Posterior vena cava (tissue), 2 donors: ENCODE measurements at places on chromosomes 1 and 21. TPM values are rescaled to one million over a fixed set of nuclear protein-coding genes. Genes with fewer than 3 reads are reported as not detected.

Gene FCRL5
- total RNA-seq, result 0.19 TPM

- DNase-seq, result no peak
Observed at GRCh38 chr1:221381910-221382623, 359.8 kb downstream of the DUSP10 start.

Gene TMEM125
- 0.29 TPM for total RNA-seq

Gene GBP2
- total RNA-seq, result 58.3 TPM

Gene KLHL20
- total RNA-seq, result 27.2 TPM

- DNase-seq, result no peak
Observed at GRCh38 chr1:212482637-212483441, 50.1 kb downstream of the NENF start.

- no peak for DNase-seq
Observed at GRCh38 chr1:4393191-4393590, 261.2 kb upstream of the AJAP1 start.

- DNase-seq, result no peak
Observed at GRCh38 chr21:45354970-45355369, 50.0 kb upstream of the COL18A1 start.

Gene CCDC27
- not detected for total RNA-seq

GRCh38 chr1:208595236-208595635 is 351.1 kb upstream of the PLXNA2 start:
- DNase-seq, result no peak

Gene TSPAN1
- 1.6 TPM for total RNA-seq

Gene G0S2
- total RNA-seq, result 12.5 TPM

Gene DPYD
- total RNA-seq, result 40.3 TPM

GRCh38 chr1:220552672-220553260 is 24.8 kb downstream of the MARK1 start:
- DNase-seq, result no peak

DNA sequence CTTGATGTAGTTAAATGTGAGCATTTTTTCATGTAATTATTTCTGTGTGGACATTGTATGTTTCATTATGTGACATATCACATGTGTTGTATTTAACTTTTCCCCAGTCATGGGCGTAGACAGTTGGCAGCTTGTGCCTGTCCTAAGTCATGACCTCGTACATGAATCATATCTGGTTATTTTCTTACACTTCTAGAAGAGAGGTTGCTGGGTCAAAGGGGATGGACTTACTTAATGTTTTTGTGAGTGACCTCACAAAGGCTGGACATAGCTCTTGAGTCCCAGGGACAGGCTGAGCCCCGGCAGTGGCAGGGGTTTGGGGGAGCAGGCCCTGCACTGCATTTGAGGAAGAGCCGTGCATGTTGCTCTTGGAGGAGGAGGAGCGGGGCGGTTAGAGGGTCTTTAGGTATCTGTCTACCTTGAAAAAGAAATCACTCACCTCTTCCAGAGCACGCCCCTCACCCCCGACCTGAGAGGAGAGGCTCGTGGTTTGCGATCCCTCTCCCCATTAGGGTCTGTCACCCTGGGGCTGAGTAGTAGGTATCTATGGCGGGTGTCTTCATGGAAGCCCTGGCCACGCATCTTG is 16.4 kb downstream of the IFNGR2 start:
- no peak for DNase-seq

DNA sequence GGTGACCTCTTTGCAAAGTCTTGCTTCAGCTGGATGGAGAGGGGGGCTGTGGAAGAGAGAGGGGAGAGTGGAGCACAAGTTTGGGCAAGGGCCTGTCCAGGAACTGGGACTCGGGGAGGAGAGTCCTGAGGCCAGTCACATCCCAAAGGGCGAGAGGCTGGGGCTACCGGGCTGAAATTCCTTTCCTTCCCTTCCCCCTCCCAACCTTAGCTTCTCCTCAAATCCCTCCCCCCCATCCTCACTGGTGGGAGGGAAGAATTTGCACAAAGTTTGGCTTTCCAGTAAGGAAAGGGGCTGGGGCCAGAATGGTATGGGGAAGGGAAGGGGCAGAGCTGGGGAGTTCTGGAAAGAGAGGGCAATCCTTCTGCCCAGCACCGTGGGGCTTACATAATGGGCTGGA is 854 bp downstream of the CNTN2 start:
- no peak for DNase-seq

DNA sequence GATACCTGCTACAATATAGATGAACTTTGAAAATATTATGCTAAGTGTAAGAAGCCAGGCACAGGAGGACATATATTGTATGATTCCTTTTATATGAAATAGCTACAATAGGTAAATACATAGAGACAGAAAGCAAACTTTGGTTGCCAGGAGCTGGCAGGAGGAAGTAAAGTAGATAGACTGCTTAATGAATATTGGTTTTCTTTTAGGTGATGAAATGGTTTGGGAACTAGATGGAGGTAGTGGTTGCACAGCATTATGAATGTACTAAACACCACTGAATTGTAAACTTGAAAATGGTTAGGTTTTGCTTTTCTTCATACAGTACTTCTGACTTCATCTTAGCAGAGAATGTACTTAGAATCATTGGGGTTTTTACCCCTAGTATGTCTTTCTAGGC is 21.5 kb downstream of the ABCB10 start:
- no peak for DNase-seq

Gene PLA2G2A
- 310 TPM for total RNA-seq

GRCh38 chr1:232788235-232788872 is 16.9 kb upstream of the MAP10 start:
- no peak for DNase-seq

Gene TMIGD3
- total RNA-seq, result 7.1 TPM

DNA sequence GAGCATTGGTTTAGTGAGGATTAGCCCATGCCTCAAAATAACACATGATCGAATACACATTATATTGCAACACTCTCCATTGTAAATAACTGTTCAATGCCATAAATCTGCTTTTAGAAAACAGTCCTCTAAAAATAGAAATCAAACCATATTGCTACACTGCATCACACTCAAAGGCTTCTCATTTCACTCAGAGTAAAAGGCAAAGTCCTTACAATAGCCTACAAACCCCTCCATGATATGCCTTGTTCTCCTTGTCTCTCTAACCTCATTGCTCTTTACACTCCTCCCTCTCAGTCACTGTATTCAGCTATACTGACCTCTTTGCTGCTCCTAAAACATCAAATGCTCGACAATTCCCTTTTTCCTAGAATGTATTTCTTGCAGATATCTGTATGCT is 64.2 kb downstream of the CYYR1 start:
- DNase-seq, result no peak

GRCh38 chr1:201584471-201585092 is 45.7 kb downstream of the NAV1 start:
- DNase-seq, result no peak

DNA sequence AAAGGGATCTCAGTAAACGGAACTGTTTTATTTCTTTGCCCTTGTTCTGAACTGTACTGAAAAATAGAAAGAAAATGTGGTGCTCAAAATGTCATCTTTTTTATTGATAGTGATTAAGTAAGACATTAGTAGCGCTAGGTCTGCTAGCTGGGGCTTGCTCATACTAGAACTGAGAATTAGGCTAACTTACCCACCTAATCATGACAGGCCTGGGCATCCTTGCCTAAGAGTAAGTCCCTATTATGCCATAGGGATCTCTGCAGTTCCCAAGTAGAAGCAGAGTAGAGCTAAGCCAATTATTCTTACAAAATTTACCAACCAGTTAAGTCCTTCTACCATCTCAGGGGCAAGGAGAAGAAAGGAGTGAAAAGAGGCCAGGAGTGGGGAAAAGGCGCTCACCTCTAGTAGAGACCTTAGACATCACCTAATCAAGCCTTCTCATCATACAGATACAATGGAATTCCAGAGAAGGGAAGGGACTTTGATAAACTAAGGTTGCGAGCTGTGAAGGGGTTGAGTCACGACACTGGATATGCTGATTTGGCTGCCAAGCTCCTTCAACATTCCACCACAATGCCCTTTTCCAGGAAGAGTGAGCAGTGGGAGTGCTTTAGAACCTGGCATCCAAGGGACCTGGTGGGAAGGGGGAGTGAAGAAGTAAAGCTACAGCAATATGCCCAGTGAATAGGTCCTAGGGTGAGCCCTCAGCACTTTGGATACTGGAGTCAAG is 27.7 kb upstream of the RPTN start:
- DNase-seq, result no peak

DNA sequence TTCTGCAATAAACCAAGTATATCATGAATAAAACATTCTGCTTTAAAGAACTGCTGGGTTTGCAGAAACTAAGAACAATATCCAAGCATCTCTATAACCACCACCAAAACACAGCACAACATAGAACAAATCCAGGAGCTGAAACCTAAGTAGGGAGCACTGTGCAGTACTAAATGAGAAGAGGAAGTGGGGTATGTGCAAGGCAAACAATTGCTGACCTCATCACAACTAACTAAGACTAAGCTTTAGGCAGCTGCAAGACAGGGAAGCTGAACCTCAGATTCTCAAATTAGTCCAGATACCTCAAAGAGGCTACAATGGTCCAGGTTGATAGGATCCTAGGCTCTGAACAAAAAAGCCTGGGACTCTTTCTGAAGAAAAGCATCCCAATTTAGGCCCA is 172.6 kb downstream of the SLC44A5 start:
- DNase-seq, result no peak

Gene PDE9A
- total RNA-seq, result 5.6 TPM

Gene TRAF3IP3
- 2.8 TPM for total RNA-seq

- DNase-seq, result no peak
Observed at GRCh38 chr1:29490204-29490934, 254.0 kb downstream of the PTPRU start.

- no peak for DNase-seq
Observed at GRCh38 chr1:36638268-36638667, 155.6 kb upstream of the CSF3R start.

DNA sequence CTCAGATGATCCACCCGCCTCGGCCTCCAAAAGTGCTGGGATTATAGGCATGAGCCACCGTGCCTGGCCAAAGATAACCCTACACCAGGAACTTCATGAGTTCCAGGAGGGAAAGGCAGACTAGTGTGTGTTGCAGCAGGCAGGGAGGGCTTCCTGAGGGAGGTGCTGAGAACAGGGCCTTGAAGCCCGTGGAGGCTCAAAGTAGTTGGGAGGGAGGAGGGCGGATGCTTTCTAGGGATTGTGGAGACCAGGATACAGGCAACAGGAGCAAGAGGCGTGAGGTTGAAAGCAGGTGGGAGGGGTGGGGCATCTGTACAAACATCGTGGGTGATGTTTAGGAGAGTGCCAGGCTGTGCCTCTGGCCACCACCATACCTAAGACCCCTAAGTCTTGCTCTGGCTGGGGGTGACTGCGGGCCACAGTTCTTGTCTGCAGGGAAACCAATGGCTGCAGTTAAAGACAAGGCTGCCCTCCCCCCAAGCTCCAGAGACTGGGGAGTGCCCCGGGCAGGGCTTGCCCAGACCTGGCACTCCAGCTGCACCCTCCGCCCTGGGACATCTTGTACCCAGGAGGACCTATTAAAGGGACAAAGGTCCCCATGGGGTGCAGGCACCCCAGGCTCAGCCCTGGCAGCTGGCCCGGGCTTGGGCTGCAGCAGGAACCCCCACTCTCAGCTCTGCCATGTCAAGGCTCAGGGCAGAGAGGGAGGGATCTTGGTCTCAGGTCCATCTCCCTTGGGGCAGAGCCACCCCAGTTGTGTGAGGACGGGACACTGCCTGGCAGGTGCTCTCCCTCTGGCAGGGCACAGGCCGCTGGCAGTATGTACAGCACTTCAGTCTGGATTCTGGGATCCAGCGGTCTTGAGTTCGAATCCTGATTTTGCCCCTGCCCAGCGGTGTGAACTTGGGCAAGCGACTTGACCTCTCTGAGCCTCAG is 22.1 kb upstream of the CASZ1 start:
- DNase-seq, result no peak

GRCh38 chr1:179706339-179706941 is 36.7 kb upstream of the FAM163A start:
- DNase-seq, result no peak

GRCh38 chr1:45321444-45321843 is 5.3 kb upstream of the HPDL start:
- DNase-seq, result no peak
